Keratinocyte (primary cell): ENCODE measurements at places on chromosomes 1 and 21.

GRCh38 chr1:234983564-234984238 is 144.9 kb downstream of the TOMM20 start:
- DNase-seq = no peak

DNA sequence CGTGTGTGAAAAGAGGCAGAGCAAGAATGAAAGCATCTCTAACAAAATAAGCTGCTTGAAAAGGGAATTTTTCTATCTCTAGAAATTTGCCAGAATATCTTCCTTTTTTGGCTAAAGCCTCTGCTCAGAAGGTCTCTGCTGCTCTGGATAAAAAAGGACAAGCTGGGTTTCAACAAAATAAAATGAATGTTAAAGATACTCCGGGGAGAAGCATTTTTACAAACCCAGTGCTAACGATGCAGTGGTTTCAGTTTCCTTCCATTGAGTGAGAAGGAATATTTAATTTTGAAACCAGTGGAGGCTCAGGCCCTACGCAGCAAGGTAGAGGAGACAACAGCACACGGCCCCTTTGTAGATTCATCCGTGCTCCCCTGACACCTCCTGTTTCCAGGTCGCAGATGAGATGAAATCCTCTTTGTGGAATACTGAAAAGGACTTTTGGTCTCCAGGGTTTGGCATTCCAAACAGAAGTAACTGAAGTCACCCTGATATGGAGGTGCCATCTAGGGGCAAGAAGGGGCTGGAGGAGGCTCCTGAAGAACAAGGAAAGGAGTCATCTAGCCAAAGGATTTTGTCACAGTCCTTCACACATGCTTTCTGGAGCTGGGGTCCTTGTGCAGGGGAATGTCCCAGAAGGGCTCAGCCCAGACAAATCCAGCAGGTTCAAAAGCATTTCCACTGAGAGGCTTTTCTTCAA is 65.7 kb upstream of the SYT6 start:
- no peak for DNase-seq

DNA sequence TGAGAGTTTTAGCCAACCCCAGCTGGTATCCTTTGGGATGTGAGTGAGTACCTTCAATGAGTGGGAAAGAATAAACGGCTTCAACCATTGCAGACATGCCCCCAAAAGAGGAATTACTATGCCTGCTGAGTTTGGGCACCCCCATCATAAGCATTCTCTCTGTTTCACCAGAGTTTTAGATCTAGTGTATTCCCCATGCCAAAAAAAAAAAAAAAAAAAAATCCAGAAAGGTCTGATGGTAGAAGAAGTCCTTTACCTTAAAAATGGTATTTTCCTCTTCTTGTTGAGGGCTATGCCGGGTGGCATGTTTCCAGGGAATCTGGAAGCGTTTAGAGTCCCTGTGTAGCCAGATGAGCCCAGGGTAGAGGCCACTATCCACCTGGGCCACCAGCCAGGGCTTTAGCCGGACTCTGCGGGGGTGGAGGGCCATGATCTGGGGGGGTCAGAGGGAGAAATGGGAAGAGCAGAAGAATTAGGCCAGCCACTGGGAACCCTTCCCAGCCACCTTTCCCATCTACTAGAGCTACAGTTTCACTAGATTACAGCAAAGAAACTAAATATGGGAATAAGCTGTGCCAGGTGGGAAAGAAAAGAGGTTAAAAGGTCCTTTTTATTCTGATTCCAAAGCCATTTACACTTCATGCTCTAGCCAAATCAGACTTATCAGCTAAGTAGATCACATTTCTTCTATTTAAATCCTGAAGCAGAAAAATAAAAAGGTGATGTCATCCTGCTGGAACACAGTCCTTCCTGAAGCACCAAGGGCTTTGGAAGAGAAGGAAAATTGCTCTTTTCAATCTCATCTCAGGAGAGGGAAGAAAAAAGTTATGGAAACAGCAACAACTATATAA is 4.7 kb downstream of the IRF6 start:
- DNase-seq = no peak

- no peak for DNase-seq
Measured at GRCh38 chr1:49197081-49197480, 420.4 kb upstream of the BEND5 start.

DNA sequence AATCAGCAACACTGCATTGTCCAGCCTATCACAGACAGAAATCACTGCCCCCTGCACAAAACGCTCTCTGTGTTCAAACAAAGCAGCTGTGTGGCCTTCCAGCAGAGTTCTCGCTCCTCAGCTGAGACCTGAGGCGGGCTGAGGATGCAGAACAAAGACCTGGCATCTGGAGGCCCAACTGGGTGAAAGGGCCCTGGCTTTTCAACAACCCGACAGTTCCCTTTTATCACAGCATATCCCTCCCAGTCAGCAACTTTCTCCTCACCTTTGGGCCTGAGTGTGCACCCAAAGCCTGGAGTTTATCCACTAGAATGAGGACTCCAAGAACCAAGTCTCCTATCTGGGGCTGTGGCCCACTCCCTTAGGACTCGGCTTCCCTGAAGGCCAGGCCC is 42.6 kb upstream of the A3GALT2 start:
- no peak for DNase-seq

DNA sequence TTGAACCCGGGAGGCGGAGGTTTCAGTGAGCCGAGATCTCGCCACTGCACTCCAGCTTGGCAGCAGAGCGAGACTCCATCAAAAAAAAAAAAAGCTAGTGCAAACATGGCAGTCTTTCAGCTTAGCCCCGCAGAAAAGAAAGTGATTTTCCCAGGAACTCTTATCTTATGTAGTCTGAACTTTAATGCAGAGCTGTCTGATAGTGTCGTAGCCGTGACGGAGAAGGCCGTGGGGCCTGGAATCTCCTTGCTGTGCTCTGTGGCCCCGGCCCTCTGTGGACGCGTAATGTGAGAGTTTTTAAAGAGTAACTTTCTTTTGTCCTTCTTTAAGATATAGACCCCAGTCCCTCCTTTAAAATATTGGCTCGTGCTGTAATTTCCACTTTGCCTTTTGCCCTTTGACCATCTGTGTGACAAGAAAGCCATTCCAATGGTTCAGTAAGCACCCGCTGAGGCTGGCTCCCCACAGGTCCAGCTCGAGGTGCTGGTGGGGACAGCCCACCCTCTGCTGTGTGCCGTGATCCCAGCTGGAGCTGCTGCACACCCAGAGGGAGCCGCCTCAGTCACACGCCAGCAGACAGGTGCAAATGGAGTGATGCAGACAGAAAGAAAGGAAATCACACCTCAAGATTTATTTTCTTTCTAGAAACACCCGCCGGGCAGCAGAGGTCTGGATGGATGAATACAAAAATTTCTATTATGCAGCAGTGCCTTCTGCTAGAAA is 164.0 kb downstream of the PGBD5 start:
- no peak for DNase-seq

GRCh38 chr1:195763907-195764374 is 844.3 kb downstream of the KCNT2 start:
- DNase-seq = no peak

DNA sequence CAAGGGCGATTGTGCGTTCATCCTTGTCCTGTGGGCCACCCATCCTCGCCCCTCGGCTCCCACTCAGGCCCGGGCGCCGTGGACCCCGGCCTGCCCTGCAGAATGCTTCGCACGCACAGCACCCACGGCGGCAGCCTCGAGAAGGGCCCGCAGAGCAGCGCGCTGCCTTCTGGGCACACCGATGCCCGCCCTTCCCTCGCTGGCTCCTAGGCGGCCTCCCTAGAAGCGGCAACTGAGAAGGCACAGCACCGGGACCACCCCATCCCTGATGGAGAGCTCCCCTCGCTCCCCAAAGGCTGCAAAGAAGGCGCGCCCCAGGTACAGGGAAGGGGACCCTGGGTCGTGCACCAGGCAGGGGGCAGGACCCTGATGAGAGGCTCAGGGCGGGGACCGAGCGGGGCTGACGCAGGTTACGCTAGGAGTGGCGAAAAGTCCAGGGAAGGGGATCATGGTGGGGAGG is 971 bp downstream of the CAPZB start:
- no peak for DNase-seq

GRCh38 chr1:65881067-65881594 is 88.4 kb downstream of the PDE4B start:
- no peak for DNase-seq

DNA sequence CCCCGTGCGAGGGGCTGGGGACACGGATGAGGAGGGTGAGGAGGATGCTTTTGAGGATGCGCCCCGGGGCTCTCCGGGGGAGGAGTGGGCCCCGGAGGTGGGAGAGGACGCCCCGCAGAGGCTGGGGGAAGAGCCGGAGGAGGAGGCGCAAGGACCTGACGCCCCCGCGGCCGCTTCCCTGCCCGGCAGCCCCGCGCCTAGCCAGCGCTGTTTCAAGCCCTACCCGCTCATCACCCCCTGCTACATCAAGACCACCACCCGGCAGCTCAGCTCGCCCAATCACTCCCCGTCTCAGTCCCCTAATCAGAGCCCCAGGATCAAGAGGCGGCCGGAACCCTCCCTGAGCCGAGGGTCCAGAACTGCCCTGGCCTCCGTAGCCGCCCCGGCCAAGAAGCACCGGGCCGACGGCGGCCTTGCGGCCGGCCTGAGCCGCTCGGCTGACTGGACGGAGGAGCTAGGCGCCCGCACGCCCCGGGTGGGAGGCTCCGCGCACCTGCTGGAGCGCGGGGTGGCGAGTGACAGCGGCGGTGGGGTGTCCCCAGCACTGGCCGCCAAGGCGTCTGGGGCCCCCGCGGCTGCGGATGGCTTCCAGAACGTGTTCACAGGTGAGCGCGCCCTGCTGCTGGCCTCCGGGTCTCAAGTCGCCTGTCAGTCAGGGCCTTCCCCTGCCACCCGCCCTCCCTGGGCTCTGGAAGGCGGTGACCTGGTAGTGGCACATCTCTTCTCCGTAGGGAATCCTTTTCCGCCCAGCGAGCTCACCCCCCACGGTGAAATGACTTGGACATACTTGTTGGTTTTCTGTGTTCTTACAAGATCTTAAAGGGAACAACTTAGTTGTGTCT is 1.7 kb downstream of the FMN2 start:
- DNase-seq = no peak
